ENCODE measurements at places on chromosomes 6 and 20.

DNA sequence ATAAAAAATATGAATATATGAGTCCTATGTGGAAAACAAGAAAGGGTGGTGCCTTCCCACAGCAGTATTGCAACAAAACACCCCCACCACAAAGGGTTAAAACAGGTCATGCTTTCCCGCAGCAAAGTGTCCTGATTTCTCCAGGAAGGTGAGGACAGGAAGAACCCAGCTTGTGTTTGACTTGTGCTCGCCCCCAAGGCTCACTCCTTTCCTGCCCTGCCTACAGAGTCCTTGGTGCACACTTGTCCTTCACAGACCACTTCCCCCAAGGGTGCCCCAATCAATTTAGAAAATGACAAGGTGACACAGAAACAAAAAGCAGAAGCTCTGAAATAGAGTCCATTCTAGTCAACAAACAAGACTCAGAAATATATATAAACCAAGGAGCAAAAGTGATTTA is 237.4 kb downstream of the PTPRK start:
- DNase-seq: no peak

DNA sequence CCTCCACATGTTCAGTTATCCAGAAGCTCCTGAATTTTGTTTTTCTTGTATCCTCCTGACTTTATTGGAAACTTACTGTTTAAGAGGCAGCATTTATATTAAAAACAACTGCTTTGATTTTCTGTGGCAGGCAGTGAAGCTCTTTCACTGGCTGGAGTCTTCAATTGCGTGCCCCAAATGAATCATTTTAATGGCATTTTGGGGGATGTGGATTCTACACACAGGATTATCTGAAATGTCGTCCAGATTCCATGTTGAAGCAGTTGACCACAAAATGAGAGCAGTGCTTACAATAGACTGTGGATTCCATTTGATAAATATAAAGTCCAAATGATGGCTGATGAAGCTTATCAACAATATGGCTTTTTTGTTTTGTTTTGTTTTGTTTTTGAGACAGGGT is 41.0 kb upstream of the HIVEP1 start:
- no peak for DNase-seq

DNA sequence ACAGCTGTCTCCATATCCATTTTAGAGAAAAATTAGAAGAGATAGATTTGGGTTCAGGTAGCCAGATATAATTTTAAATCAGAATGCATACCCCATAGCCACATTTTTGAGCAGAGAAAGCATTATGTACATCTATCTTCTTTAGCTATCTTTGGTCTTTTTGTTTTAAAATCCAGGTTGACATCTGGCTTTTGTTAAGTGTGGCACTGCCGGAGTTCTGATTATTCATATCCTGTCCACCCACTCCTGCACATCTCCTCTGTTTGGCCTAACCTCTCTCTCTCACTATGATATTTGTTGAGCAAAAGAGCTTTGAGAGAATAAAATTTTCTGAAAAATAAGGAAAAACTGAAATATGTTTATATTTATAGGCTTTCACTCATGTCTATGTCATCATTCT is 189.7 kb downstream of the PACRG start:
- DNase-seq: no peak

- DNase-seq: no peak
Observed at GRCh38 chr6:6582131-6582530, 6.4 kb upstream of the LY86 start.

- no peak for DNase-seq
Observed at GRCh38 chr20:43140726-43141125, 49.0 kb downstream of the PTPRT start.

Data from mesenteric fat pad (tissue), 1 donor.